ENCODE measurements at places on chromosomes 16 and 17.

DNA sequence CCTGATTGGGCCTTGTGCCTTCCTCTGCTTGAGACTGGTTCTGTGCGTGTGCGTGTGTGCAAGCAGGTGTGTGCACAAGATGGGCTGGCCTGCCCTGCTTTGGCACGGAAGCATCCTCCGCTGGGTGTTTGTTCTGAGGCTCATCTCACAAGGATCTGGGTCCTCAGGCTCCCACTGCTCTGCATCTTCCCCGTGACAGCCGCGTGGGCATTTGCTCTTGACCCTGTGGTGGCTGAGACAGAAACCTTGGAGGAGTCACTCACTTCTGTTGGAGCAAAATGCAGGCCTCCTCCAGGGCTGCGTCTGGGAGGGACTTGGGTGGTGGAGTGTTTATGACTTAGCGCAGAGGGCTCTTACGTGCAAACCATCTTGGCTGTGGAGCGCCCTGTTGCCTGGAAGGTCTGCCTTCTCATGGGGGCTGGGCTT, 119.2 kb downstream of the RPTOR start:
- DNase-seq: no peak

DNA sequence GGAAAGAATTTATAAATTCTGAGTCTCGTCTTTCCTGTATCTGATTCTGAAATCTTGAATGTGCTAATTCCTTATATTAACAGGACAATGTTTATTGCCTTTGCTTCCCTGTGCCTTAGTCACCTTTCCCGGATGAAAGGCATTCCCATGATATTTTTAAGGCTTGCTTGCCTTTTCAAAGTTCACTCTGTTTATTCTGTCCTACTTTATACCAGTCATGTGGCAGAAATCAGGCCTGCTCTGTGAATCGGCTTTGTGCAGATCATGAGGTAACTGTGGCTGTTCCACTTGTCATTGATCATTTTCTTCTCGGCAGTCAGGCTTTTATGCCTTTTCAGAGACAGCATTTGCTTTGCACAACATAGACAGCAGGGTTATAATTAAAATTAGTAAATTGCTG, 28.8 kb upstream of the ABCC11 start:
- no peak for DNase-seq

- DNase-seq: no peak
These were observed 31.9 kb downstream of the CMC2 start for GRCh38 chr16:80974649-80975376.

- DNase-seq: no peak
These were observed 45.5 kb upstream of the ZFHX3 start for GRCh38 chr16:73093146-73094144.

DNA sequence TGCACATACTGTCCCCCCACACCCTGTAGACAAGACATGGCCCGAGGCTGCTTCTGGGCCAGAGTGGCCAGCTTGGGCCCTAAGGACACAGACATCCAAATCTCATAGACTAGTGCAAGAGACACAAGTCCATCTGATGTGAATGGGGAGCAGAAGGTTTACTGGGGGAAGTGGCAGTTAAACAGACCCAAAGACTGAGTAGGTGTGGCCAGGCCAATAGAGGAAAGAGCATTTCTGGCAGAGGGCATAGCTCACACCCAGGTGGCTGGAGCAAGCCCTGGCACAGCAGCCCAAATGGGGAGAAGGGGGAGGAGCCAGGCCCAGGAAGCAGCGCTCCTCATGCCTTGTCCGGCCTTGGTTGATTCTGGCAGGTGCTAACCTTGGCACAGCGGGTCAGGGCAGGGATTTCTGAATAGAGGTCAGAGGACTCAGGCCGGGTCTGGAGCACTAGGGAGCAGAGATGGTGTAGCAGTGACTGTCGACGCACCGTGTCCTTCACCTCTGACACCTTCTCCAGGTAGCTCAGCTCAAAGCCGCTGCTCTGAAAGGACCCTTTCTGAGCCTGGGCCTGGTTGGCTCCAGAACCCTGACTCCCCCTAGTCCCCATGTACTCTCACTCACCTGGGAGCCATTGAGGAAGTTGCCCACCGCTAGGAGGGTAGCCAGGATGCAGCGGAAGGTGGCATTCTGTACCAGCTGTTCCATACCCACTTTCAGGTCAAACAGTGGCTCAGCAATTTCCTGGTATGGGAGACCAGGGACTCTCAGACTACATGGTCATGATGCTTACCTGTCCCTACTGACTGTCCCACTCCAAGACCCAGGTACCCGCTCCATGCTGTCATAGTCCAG, 4.1 kb downstream of the TMEM208 start:
- DNase-seq: no peak

GRCh38 chr16:56399047-56399446, 26.3 kb downstream of the AMFR start:
- no peak for DNase-seq

DNA sequence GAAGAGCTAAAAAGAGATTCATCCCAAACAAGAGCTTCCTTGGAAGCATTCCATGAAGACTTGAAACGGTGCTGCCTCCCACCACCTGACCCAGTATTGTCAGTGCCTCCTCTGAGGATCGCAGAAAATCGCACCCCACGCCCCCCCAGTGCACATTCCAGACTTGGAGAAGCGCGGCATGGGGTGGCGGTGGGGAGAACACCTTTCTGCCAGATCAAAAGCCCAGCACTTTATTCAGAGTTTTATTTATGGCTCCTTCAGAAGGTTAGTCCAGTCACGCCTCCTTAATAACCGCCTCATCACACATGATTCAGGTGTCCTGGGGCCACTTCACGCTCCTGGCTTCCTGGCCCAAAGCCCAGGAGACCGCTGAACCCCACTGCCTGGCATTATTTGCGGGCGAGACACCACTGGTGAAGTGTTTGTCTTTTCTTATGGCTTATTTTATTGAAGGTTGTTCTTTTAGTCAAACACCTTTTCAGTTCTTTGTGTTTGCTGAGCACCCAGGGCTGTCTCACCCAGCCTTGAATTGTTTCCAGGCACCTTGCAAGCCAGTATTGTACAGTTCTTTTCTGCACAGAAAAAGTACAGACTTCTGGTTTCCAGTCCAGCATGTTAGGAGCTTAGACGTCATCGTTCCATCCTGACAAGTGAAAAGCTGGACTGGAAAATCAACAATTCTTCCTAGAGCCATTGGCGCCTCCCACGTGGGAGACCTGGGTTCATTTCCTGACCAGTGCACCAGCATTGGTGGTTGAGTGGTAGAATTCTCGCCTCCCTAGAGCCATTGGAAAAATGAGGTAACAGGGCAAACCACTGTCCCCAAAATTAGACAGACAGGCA, 79.6 kb upstream of the CACNG5 start:
- no peak for DNase-seq

DNA sequence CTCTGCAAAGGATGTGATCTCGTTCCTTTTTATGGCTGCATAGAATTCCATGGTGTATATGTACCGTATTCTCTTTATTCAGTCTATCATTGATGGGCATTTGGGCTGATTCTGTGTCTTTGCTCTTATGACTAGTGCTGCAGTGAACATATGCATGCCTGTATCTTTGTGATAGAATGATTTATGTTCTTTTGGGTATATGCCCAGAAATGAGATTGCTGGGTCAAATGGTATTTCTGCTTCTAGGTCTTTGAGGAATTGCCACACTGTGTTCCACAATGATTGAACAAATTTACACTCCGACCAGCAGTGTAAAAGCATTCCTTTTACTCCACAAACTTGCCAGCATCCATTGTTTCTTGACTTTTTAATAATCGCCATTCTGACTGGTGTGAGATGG, 60.2 kb upstream of the ADORA2B start:
- no peak for DNase-seq

- DNase-seq: no peak
These were observed 294.1 kb downstream of the BCAS3 start for GRCh38 chr17:60971515-60972369.

- no peak for DNase-seq
These were observed 35.1 kb upstream of the MGAT5B start for GRCh38 chr17:76833034-76833644.

- DNase-seq: no peak
These were observed 66.2 kb downstream of the CYTH1 start for GRCh38 chr17:78715876-78716275.

Measured in stimulated activated CD4-positive, alpha-beta T cell treated with anti-CD3 and anti-CD28 coated beads, Interleukin-15, amount 100 ng/mL, for 1 hour (primary cell).